ENCODE measurements at places on chromosomes 7 and 10.

DNA sequence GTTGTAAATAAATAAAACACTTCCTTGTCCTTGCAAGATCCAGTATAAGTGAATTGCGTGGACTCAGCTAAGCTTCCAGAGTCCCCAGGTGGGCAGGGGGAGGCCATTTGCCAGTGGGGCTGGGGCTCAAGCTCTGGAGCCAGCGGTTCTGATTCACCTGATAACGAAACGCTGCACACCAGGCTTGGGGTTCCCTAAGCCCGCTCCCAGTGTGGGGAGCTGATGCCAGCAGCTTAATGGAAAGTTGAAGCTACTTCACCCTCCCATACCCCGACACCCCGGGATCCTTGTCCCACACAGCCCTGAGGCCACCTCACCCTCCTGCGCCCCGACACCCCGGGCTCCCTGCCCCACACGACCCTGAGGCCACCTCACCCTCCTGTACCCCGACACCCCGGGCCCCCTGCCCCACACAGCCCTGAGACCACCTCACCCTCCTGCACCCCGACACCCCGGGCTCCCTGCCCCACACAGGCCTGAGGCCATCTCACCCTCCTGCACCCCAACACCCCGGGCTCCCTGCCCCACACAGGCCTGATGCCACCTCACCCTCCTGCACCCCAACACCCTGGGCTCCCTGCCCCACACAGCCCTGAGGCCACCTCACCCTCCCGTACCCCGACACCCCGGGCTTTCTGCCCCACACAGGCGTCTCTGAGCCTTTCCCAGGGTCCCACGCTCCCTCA is 30.8 kb downstream of the FKBP6 start:
- no peaks in the 10 kb centered on the region for H3K36me3 ChIP-seq
- DNase-seq = no peak
- no peak overlapping the region for H3K27ac ChIP-seq

DNA sequence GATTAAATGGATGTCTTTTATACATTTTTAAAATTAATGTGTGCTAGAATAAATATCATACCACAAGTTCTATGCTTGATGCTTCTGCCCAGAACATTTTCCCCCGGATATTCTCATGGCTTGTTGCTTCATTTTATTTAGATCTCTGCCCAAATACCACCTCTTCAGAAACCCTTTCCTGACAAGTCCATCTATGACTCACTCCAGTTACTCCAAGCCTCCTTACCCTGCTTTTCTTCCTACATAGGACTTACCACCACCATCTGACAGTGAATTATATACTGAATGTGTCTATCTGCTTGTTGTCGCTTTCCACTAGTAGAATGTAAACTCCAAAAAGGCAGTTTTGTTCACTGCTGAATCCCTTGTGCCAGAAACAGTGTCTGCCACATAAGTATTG is 19.1 kb upstream of the ERVW-1 start:
- H3K27me3 ChIP-seq = no peaks in the 10 kb centered on the region
- H3K36me3 ChIP-seq = peaks cover 72% of the 10 kb centered on the region
- H3K4me3 ChIP-seq = no peak overlapping the region
- no peaks in the 10 kb centered on the region for H3K4me1 ChIP-seq

GRCh38 chr7:94697035-94697974 is 41.4 kb upstream of the SGCE start:
- DNase-seq = peak; percentile 84
- peaks cover 3% of the 10 kb centered on the region for H3K4me1 ChIP-seq
- no peak overlapping the region for H3K4me3 ChIP-seq
- no peaks in the 10 kb centered on the region for H3K36me3 ChIP-seq
- H3K27me3 ChIP-seq = no peaks in the 10 kb centered on the region

GRCh38 chr10:62818426-62819011 is 2.4 kb upstream of the EGR2 start:
- no peak overlapping the region for H3K27ac ChIP-seq
- peaks cover 2% of the 10 kb centered on the region for H3K36me3 ChIP-seq
- peak overlapping the region; percentile 61 for H3K4me3 ChIP-seq
- H3K4me1 ChIP-seq = peaks cover 44% of the 10 kb centered on the region
- peak; percentile 59 for DNase-seq

DNA sequence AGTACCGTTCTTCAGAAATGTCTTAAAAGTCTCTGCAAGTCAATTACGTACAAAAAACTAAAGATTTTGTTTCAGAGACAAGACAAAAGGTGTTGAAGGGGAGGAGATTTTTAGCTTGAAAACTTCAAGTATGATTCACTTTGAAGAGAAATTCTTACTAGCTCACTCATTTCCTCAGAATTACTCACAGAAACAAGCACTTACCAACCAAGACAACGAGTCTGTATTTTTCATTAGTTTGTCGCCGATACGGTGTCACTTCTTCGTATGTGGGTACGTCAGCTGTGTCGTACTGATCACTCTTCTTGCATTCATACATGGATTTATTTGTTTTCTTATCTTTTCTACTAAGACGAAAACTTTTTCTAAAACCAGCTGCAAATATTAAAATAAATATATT is 90.6 kb upstream of the ODAD2 start:
- H3K27ac ChIP-seq = no peak overlapping the region
- no peak overlapping the region for H3K4me3 ChIP-seq
- DNase-seq = no peak

Data from left lung (tissue), 14 donors.